ENCODE measurements at places on chromosomes 11 and 22.

DNA sequence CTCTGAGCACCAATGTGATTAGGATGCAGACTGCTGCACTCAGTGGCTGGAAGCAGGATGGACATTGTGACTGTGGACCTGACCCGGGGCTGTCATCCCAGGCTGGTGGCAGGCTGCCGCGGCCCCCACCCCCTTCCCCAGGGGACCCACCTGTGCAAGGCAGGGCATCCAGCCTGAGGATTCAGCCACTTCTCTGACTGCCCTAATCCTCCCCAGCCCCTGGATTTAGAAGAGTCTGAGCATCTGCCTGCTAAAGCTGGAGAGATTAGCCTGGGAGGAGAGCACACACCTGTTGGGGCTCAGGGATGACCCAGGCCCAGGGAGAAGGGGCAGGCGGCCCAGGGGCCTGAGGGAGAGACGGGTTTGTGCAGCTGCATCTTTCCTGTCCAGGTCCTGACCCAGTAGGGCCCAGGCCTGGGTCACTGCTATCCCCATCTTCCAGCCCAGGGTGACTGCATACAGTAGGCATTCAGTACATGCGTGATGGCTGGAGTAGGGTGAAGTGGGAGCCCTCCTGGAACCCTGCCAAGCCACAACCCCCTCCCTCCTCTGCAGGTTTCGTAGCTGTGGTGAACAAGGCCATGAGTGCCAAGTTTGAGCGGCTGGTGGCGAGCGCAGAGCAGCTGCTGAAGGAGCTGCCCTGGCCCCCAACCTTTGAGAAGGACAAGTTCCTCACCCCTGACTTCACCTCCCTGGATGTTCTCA lies 12.1 kb downstream of the DPP3 start:
- no peaks in the 10 kb centered on the region for H3K27me3 ChIP-seq
- no peaks in the 10 kb centered on the region for H3K36me3 ChIP-seq
- no peak overlapping the region for H3K27ac ChIP-seq
- no peaks in the 10 kb centered on the region for H3K4me1 ChIP-seq
- no peak for ATAC-seq
- no peak overlapping the region for H3K4me3 ChIP-seq

- no peaks in the 10 kb centered on the region for H3K27me3 ChIP-seq
- no peak overlapping the region for H3K4me3 ChIP-seq
- peaks cover 15% of the 10 kb centered on the region for H3K4me1 ChIP-seq
- no peak for ATAC-seq
- no peaks in the 10 kb centered on the region for H3K36me3 ChIP-seq
Measured at GRCh38 chr11:63564784-63565350, 1.7 kb upstream of the PLAAT2 start.

DNA sequence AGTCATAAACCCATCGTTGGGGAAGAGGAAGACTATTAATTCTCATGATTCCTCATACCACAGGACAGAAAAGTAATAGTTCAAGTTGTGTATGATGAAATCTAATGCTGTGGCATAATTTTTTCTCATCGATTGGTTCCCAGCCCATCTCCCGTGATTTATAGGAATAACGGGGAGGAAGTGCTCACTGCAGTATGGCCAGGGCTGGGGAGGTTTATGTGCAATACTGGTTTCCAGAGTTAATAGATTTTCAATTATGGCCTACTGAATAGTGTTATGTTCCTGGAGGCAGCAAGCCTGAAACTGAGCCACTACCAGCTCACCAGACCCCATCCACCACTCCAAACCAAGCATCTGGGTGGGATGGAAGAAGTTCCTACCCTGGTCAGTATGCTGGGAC lies 147.1 kb upstream of the NCAM1 start:
- no peak overlapping the region for H3K4me3 ChIP-seq
- no peak for ATAC-seq
- no peaks in the 10 kb centered on the region for H3K4me1 ChIP-seq
- no peaks in the 10 kb centered on the region for H3K27me3 ChIP-seq
- no peak overlapping the region for H3K27ac ChIP-seq

DNA sequence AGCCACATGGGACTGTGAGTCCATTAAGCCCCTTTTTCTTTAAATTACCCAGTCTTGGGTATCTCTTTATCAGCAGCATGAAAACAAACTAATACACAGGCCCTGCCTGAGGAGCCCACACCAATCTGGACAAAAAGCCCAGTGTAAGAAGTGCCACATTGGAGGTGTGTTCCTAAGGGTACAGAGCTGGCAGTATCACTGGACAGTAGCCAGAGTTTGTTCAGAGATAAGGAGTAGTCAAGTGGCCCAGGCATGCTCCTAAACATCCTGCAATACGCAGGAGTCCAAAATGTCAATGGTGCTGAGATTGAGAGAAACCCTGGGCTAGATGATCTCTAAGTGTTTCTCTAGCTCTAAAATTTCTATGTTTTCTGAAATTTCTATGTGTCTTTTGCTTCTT lies 27.0 kb upstream of the POGLUT3 start:
- H3K36me3 ChIP-seq: no peaks in the 10 kb centered on the region
- no peaks in the 10 kb centered on the region for H3K27me3 ChIP-seq
- no peak for ATAC-seq
- H3K4me3 ChIP-seq: no peak overlapping the region
- H3K4me1 ChIP-seq: no peaks in the 10 kb centered on the region
- no peak overlapping the region for H3K27ac ChIP-seq

All from gastroesophageal sphincter (tissue), 4 donors.